Left renal pelvis (tissue), 4 donors: ENCODE measurements at places on chromosomes 5 and 9.

DNA sequence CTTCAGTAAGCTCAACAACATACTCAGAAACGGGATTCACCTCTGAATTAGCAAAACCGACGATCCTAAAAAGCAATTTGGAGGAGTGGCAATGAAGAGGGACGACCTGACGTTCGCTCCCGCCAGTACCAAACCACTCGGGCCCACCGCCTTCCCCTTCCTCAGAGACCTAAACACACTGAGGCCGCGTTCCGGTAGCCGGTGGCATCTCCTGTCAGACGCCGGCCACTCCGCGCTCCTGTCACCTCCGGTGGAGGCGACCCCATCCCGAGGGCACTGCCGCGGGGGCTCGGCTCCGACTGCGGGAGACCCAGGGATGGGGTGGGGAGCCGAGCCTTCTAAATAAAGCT lies 617 bp downstream of the PPP6C start:
- DNase-seq, result no peak

GRCh38 chr5:55720188-55720703 lies 8.1 kb upstream of the SLC38A9 start:
- DNase-seq, result no peak

- no peak for DNase-seq
Observed at GRCh38 chr5:91885291-91886265, 502.5 kb upstream of the ARRDC3 start.

GRCh38 chr9:642014-642413 lies 199.5 kb upstream of the DMRT1 start:
- no peak for DNase-seq

GRCh38 chr5:94944160-94944559 lies 325.7 kb downstream of the SLF1 start:
- DNase-seq, result no peak

GRCh38 chr5:110838961-110839360 lies 100.2 kb downstream of the SLC25A46 start:
- no peak for DNase-seq

- no peak for DNase-seq
Observed at GRCh38 chr5:40716000-40716399, 36.3 kb downstream of the PTGER4 start.

GRCh38 chr5:132053483-132053882 lies 7.0 kb upstream of the IL3 start:
- DNase-seq, result no peak

DNA sequence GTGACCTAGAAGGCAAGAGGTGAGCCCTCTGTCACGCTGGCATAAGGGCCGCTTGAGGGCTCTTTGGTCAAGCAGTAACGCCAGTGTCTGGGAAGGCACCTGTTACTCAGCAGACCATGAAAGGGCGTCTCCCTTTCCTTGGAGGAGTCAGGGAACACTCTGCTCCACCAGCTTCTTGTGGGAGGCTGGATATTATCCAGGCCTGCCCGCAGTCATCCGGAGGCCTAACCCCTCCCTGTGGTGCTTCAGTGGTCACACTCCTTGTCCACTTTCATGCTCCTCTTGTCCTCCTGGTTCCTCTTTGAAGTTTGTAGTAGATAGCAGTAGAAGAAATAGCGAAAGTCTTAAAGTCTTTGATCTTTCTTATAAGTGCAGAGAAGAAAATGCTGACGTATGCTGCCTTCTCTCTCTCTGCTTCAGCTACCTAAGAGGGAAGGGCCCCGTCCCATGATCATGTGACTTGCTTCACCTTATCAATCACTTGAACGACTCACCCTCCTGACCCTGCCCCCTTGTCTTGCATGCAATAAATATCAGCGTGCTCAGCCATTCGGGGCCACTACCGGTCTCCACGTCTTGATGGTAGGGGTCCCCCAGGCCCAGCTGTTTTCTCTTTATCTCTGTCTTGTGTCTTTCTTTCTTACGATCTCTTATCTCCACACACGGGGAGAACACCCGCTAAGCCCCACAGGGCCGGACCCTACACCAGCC lies 16.7 kb upstream of the SCGB3A1 start:
- no peak for DNase-seq

- no peak for DNase-seq
Observed at GRCh38 chr5:58919833-58920232, 337.0 kb downstream of the RAB3C start.

- no peak for DNase-seq
Observed at GRCh38 chr9:1869843-1870242, 145.3 kb upstream of the SMARCA2 start.

GRCh38 chr5:114419959-114420358 lies 58.1 kb downstream of the KCNN2 start:
- no peak for DNase-seq

DNA sequence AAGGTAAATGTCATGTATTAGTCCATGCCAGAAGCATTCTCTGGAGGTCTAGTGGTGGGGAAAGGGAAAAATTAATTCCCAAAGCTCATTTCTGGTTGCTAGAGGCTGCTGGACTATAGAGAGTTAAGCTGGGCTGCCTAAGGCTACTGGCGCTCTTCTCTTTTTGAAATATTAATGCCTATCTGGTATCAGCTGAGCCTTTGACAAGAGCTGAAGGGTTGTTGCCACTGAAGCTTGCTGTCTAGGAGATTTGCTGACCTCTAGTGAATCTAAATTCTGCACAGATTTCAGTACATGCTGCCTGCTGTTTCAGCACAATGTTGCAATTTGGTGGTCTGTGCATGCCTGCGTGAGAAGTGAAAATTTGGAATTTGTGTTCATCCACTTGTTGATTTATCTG lies 29.1 kb upstream of the PLCXD3 start:
- no peak for DNase-seq

GRCh38 chr9:37337301-37337890 lies 85.1 kb upstream of the GRHPR start:
- DNase-seq, result no peak

GRCh38 chr5:67257500-67257899 lies 60.9 kb upstream of the CD180 start:
- no peak for DNase-seq

DNA sequence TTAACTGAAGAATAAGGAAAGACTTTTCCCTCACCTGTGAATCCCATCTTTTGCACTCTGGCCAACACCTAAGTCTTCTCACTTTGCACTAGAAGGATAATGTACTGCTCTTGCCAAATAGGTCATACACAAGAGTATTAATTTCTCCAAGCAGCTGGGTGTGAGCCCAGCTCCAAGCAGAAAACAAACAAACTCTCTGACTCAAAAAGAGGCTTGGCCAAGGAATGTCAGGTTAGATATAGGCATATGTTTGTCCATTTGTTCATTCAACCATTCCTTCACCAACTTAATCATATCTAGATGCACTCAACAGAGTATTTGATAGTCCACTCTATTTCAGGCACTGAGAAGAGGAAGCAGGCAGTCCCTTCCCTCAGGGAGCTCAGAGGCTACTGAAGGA lies 84.4 kb downstream of the HTR4 start:
- DNase-seq, result no peak

GRCh38 chr5:173594061-173594460 lies 22.4 kb downstream of the BOD1 start:
- no peak for DNase-seq

DNA sequence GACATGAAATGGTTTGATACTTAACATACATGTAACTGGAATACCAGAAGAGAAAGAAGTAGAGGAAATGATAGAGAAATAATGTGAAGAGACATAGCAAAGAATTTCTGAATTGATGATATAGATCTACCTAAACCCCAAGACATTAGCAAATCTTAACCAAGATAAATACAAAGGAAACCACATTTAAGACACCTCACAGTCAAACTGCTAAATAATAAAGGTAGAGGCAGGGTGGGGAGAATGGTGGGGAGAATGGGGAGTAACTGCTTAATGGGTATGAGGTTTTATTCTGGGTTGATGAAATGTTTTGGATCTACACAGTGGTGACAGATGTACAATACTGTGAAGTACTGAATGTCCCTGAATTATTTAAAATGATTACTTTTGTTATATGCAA lies 17.5 kb downstream of the CARNMT1 start:
- no peak for DNase-seq

GRCh38 chr5:73987915-73988314 lies 361.9 kb downstream of the ARHGEF28 start:
- DNase-seq, result no peak

- no peak for DNase-seq
Observed at GRCh38 chr5:3394891-3395599, 200.6 kb upstream of the IRX1 start.

DNA sequence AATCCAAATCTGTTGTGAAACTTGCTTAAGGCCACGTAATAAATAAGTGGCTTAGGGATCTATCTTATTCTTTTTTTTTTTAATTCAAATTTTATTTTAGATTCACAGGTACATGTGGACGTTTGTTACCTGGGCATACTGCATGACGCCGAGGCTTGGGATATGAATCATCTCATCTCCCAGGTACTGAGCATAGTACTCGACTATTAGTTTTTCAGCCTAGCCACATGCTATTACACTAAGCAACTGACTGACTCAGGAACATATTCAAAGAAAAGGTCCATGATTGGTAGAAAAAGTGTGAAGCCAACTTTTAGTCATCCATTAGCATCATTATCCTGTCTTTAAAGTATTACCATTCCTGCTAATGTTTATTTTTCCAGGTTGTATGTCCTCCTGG lies 1103.5 kb upstream of the DMAC1 start:
- DNase-seq, result no peak

DNA sequence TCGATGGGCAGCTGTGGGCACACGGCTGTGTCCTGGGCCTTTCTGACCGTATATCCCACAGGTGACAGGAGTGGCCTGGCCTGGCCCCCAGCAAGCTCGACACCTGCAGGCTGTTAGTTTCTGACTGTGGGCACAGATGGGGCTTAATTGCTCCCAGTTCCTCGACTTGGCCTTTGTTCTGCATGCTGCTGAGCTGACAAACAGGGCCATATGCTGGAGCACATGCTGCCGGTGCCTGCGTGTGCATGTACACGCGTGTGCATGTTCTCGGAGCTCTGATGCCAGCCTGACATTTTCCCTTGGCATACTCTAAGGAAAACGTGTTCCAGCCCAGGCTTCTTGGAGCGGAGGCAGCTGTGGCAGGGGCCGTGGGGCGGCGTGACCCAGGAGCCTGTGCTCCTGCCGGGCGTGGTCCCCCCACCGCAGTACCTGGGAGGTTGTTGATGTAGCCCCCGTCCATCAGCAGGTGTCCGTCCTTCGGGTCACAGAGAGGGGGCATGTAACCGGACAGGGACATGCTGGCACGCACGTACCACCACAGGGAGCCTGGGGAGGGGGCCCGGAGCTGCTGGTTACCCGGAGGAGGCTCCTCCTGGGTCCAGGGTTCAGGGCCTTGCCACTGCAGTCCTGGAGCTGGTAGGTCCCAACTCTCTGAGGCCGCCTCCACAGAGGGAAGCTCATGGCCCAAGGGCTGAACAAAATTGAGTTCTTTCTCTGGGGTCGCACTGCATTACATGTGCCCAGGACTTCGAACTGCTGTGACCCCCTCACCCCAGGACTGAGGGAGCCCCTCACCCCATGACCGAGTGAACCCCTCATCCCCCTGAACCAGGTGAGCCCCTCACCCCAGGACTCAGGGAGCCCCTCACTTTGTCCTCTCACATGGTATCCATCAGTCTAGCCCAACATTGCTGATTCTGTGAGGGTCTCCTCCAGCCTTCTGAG lies 4.1 kb upstream of the NSMF start:
- DNase-seq, result no peak

DNA sequence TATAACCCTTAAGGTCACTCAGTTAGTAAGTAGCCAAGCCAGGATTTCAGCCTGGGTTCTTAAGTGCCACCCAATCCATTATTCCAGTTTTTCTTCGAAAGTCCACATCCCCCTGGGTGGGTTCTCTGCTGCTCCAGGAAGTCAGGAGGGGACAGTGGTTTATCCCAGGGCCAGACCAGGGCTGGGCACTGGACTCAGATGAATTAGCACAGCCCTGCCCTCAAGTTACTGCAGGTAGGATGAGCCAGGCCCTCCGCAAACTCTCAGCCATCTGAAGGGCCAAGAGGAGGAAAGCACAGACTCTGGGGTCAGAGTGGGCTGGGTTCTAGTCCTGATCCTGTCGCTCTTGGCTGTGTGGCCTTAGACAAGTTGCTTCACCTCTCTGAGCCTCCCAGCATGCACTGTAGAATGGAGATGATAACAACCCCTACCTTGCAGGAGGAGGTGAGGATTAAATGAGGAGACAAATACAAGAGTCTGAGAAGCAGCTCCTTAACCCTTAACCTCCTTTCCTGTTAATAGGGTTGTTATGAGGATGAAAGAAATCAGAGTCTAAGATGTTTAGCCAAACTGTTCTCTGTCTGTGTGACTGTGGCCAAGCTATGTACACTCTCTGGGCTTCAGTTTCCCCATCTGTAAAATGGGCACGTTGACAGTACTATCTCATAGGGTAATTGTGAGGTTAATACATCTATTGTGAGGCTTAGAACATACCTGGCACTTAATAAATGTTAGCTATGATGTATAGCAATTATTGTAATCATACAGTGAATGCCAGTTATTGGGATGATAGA lies 6.8 kb upstream of the NEURL1B start:
- DNase-seq, result no peak

- no peak for DNase-seq
Observed at GRCh38 chr5:96297867-96298266, 135.2 kb downstream of the PCSK1 start.

DNA sequence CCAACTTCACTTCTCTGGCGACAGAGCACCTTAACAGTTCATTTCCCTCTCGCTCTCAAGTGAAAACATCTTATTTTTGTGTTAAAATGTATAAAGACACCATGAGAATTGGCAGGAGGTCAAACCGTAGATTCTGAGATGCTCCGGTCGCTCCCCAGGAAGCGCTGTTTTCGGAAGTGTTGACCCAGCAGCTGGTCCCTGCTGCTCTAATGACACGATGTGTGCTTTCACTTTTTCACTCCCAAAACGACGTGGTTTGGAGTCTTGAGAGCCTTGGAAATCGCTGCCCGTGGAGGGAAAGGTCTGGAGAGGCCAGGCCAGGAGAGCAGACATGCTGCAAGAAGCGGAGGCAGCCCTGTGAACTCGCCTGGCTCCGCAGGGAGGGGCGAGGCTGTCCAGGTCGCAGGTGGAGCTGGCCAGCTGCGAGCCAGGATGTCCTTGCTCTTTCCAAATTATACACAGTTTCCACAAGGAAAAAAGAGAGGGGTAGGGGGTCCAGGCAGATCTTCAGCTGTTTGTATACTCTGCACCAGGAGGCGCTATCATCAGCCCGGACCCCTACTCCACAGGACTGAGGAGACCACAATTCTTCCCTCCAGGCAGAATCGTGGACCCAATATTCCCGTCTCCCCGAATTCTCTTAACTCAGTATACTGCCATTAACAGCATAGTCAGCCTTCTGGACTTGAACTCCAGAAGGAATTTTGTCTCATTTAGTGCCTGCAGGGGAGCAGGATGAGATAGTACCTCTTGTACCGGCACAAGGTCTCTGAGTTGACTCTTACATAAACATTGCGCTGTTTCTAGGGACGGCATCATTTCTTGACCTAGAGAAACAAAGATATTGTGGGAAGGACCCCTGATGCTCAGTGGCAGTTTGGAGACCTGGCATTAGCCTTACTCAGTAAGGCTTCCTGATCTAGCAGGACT lies 248.6 kb upstream of the ANKRD55 start:
- DNase-seq, result peak; percentile 73

DNA sequence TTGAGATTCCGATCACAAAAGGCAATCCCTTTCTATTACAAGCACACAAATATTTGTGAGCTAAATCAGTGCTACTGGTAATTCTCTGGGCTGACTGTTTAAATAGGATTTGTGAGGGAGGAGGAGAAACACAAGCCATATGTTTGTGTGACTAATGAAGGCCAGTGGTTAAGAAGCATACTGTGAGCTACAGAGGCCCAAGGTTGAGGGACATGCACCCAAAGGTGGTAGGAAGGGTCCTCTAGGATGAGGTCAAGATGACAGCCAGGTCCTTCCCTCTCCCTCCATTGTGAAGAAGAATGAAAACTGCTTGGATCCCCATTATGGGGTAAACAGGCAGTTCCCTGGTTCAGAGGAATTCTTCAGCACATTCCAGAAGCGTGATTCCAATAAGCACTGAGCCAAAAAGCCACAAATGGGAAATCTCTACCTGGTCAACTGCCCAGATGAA lies 83.9 kb downstream of the SPOCK1 start:
- no peak for DNase-seq
